ENCODE measurements at places on chromosomes 16 and 17.

- no peak for DNase-seq
These were observed 8.7 kb downstream of the ZNF276 start for GRCh38 chr16:89729863-89730593.

GRCh38 chr16:8828541-8829165 lies 31.0 kb downstream of the PMM2 start:
- DNase-seq: no peak

- DNase-seq: no peak
These were observed 80.5 kb downstream of the KSR1 start for GRCh38 chr17:27536781-27537180.

DNA sequence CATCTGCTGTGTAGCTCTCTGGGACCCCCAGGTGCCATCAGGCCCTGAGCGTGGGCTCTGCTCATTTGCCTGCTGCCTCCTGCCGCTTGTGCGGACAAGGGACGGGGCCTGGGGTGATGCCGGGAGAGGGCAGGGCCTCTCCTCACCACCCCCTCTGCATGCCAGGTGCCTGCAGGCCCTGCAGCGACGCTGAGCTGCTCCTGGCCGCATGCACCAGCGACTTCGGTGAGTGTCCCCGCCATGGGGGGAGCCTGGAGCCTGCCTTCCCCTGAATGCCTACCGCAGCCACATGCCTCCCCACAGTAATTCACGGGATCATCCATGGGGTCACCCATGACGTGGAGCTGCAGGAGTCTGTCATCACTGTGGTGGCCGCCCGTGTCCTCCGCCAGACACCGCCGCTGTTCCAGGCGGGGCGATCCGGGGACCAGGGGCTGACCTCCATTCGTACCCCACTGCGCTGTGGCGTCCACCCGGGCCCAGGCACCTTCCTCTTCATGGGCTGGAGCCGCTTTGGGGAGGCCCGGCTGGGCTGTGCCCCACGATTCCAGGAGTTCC lies 1.9 kb downstream of the METRN start:
- DNase-seq: no peak

DNA sequence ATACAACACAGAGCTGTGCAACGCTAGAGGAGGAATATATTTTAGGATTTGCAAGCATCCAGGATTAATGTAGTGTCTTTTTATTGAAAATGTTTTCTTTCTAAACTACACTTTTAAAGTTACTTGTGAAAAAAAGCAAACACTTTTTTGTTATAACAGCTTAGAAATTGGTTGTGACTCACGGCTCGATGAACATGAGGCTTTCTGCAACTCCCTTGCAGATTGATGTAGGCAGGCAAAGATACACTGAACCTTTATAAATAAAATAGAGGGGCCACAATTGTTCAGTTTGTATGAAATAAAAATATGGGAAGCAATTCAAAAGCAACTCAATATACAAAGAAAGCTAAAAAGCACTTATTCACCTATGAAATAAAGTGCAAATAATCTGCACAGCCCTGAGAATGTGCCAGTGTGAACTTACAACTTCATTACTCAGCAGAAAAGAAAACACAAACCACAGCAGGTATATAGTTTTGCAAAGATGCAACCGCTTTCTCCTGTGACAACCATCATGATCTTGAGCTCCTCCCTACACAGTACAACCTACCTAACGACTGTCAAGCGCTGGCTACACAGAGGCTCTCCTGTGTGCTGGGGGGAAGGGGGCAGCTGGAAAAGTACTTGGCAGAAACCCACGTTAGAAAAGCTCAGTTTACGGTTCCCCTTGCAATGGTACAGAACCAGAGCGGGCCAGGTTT lies 948 bp downstream of the LUC7L start:
- DNase-seq: no peak

DNA sequence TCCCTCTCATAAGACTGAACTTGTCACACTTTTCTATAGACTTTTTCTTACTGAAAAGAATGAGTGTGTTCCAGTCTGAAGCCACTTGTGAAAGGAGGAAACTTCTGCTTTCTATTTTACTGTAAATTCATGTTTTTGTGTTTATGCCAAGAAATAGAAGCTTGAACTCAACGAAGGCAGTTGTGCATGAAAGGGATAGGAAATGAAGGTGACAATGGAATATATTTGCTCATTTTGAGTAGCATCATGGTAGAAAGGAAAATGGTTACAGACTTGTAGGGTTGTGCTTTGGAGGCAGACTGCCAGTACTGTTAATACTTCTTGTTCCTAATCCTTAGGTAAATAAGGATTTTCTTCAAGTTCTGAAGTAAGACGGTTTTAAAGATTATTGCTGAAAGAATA lies 8.1 kb downstream of the CLTC start:
- DNase-seq: no peak

- no peak for DNase-seq
These were observed 641 bp upstream of the NT5C3B start for GRCh38 chr17:41836550-41837196.
